H4 (cell line): ENCODE measurements at places on chromosomes 3 and 15.

- no peak for DNase-seq
Measured at GRCh38 chr3:22971497-22971896, 231.6 kb upstream of the UBE2E2 start.

GRCh38 chr15:59618406-59618805, 6.8 kb downstream of the GCNT3 start:
- DNase-seq = no peak

- DNase-seq = peak; percentile 22
Measured at GRCh38 chr3:54122324-54123002, at the start of gene CACNA2D3. CACNA2D3 (plus strand) TSS chr3:54122552.

DNA sequence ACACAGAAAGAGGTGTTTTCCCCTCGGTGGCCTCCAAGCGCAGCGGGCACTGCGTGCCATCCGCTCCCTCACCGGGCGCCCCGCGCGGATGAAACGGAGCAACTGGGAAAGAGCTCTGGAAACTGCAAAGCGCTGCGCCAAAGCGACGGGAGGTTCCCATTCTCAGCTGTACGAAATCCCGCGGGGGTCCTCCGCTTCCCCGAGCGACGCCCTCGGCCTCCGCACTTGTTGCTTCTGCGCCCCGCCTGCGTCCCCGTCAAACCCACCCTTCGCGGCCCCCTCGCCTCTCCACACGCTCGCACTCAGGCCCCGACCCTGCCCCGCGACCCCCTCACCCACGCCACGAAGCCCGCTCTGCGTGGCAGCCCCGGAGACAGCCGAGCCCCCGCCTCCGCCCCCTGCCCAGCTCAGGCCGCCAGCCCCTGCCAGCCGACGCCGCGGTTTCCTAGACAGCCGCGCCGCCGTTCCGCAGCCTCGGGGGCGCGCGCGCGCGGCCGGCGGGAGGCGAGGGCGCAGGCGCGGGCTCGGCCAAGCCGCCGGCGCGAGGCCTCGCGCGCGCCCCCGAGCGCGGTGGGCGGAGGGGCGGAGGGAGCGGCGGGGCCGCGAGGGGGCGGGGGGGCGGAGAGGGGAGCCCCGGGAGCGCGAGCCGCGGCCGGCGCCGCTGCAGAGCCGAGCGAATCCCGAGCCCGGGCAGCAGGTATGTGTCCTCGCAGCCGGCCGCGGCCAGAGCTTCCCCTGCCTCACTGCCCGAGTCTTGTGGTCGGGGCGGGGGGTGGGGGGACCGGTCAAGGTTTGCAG, at the start of gene TMEM266:
Gene TMEM266, plus strand, starts transcription at position 666 of the 798 bp plus-strand sequence. CDS start 74,279 bp downstream, outside the sequence.
- DNase-seq = no peak

DNA sequence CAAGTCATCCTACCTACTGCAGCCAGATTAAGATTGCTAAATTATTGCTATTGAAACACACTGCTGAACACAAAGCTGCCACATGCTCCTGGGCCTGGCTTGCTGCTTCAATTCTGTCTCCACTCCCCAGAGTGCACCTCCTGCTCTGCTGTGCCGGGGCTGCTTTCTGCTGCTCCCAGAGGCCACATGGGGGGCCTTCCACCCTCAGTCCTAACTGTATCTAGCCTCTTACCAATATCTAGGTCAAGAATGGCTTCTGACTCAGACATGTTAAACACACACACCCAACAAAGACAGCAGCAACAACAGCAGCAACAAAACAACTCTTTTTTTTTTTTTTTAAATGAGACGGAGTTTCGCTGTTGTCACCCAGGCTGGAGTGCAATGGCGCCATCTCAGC, 33.0 kb downstream of the MYZAP start:
- DNase-seq = no peak
